ENCODE measurements at places on chromosomes 12 and 14.

GRCh38 chr12:104022786-104023185 is 27.2 kb downstream of the GLT8D2 start:
- DNase-seq, result no peak

GRCh38 chr12:131151558-131152345 is 198.0 kb downstream of the ADGRD1 start:
- DNase-seq, result no peak

GRCh38 chr12:131716282-131716681 is 5.4 kb downstream of the SFSWAP start:
- DNase-seq, result no peak

GRCh38 chr14:54866588-54866987 is 36.0 kb downstream of the GCH1 start:
- no peak for DNase-seq

DNA sequence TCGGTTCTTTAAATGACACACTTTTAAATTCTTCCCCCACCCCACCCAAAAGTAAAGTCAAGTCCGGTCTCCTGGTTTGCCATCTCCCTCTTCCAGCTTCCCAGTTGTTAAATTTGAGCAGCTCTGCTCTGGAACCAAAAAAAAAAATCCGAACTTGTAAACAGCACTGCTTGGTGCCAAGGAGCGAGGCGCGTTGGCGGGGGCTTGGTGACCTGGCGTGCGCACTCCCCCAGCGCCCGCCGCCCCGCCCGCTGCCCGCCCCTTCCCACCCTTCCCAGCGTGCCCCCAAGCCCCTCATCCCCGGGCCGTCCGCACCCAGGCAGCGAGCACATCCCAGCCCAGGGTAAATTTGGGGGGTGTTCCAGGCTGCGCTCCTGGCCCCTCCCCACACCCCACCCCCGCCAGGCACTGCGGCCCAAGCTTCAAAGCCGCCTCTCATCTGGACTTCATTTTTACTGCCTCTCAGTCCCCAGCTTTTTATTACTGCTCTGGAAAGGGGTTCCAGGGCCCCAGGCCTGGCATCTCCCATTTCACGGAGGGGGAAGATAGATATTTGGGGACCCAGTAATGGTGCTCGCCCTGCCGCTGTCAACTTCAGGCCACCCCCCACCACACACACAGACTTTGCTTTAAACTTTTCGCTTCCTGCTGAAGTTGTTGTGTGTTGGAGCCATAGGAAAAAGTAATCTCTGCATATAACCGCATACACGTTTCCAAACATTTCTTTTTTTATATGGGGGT is 11.7 kb upstream of the ITGB7 start:
- DNase-seq, result no peak

DNA sequence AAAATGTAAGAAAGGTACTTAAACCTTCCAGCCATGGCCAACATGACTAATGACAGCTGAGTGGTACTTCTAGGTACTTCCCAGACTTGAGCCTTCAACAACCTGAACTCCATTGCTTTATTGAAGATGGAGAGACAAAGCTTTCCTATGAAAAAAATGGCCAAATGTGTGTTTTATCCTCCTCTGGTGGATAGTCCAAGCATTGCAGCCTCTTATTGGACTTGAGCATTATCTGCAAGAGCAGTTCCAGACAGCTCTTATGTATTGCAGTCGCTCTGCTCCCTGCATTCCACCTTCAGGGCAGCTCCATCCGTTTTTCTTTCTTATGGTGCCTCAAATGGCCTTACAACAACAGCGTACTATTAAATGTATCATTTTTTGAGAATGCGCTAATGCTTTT is 588.2 kb downstream of the NRXN3 start:
- DNase-seq, result no peak

DNA sequence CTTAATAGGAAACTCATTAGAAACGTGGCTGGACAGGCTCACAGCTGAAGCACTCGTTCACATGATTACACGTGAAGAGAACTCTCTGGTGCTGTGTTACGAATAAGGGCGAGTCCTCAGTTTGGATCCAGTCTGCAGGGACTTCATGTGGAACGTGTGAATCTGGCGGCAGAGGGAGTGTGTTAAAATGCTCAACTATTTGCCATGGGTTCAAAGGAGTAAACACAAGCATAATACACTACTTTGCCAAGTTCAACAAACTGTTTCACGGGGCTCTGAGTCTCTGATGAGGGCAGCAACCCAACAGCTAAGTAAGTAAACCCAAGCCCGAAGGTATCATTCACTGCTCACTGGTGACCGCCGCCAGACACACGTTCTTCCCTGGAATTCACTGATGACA is 42.4 kb downstream of the NUAK1 start:
- DNase-seq, result no peak

DNA sequence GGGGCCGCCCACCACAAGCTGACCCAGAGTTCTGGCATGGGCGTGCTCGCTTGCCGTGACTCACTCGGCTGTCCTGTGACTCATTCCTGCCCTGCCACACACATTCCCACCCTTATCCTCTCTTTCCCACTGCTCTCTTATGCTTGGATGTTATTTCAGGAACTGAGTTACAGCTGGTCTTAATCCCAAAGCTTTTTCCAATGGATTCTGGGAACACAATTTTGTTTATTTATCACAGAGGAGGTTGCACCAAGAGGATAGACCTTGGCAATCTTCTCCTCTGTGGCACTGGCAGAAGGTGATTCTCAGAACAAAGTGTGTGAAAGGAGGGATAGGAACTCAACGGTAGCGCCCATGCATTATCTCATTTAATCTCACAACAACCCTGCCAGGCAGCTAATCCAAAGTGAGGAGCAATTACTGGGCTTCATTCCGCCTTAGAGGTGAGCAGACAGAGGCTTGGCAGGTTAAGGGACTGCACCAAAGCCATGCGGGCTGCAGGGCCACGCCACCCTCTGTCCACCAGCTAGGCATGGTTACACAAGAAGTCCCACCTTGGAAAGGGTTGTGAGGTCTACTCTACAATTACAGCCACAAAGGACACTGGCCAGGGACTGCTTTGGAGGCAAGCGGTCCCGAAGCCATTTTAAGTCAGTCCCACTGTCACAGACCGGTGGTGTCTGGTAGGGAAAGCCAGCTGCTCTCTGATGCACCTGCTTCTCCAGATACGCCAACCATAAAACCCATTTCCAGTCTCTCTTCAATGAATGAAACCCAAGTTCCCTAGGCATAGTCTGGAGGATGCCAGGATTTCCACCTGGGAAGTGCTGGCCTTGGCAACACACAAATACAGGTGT is 32.9 kb downstream of the SYNE3 start:
- no peak for DNase-seq

DNA sequence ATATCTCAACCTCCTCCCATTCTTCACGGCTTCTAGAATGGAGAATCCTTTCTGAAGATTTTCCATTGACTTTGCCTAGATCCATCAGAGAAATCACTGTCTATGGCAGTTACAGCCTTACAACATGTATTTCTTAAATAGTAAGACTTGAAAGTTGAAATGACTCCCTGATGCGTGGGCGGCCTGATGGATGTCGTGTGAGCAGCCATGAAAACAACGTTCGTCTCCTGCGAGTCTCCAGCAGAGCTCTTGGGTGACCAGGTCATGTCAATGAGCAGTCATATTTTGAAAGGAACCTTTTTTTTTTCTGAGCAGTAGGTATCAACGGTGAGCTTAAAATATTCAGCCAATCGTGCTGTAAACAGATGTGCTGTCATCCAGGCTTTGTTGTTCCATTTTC is 139.9 kb upstream of the C14orf180 start:
- peak; percentile 26 for DNase-seq

- DNase-seq, result no peak
These were observed 3.5 kb upstream of the BCAT1 start for GRCh38 chr12:24952389-24952788.

GRCh38 chr14:100670017-100670752 is 56.5 kb upstream of the DLK1 start:
- no peak for DNase-seq

- DNase-seq, result no peak
These were observed 23.2 kb upstream of the SERPINA12 start for GRCh38 chr14:94532447-94532846.

GRCh38 chr12:121390856-121391255 is 9.1 kb upstream of the RNF34 start:
- DNase-seq, result no peak

DNA sequence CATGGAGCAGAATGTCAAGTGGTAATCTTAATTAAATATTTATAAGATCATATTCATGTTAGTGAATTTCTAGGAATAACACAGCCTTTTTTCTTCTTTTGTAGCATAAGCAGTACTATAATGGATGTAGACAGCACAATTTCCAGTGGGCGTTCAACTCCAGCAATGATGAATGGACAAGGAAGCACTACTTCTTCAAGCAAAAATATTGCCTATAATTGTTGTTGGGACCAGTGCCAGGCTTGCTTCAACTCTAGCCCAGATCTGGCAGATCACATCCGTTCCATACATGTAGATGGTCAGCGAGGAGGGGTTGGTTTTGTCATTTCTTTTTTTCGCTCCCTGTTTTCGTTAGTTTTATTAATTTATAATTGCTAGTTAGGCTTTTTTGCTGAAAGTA is 23.1 kb downstream of the AEBP2 start:
- DNase-seq, result no peak

GRCh38 chr12:131012279-131013069 is 58.8 kb downstream of the ADGRD1 start:
- no peak for DNase-seq

DNA sequence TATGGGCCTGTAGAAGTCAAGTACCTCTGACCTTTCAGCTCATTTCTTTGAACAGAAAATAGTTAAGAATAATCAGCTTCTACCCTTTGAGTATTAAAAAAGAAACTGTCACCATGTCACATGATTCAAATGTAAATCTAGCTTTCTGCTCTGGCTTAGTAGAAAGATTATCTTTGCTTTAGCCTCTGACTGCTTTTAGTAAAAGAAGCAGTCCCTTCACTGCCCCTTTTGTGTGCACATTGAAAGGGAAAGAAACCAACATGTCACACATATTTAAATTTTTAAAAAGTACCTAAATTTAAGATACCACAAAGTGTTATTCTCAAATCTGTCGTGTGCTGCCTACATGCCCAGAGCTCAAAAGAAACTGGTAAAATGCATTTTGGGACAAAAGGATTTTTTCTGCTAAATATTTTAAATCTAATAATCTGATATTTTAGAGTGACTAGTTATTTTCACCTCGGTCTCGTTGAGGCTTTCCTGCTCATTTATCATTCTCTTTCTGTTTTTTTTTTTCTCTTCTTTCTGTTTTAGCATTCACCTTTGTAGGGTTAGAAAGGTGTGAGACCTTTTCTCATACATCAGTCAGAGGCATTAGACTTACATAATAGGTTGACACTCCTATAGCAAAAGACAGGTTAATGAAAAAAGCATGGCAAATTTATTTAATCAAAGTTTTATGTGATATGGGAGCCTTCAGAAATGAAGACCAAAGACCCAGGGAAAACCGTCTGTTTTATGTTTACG is 41.3 kb downstream of the SLC16A7 start:
- no peak for DNase-seq

GRCh38 chr14:75479770-75480600 is 42.3 kb upstream of the BATF start:
- no peak for DNase-seq

GRCh38 chr12:27571463-27571862 is 47.5 kb downstream of the PPFIBP1 start:
- no peak for DNase-seq

DNA sequence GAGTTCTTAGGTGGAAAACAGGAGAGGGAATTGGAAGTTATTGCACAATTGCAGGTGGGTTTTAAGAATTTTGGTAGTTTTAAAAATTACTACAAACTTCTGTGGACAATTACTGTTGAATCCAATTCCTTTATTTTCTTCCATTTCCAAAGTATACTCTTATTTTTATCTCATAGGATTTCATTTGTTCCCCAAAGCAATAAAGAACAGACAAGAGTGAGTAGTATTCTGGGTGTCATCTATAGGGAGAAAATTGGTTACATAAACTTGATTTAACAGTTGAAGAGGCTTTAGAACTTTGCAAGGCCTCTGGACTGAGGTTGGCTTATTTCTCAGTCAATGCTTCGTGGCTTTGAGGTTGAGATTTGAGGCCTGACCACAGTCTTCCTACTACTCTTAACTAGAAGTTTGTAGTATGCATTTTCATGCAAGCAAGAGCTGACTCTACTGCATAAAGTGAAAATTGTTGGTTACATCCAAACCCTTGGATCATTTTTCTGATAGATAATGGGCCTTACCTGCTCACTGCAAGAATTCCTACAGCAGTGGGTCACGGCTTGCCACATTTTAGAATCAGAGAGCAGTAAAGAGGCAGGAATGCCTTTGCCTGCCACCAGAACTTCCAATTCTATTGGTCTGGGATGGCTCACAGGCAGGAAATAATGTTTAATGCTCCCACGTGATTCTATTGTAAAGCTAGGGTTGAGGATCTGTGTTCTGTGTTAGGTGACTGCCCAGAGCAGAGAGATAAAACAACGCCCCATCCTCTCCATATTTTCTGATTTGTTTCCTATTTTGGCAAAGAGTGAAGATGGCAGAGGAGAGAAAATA is 270.5 kb downstream of the TTC6 start:
- DNase-seq, result no peak

GRCh38 chr12:121344506-121344905 is 7.7 kb downstream of the ANAPC5 start:
- DNase-seq, result no peak

All from activated naive CD4-positive, alpha-beta T cell treated with anti-CD3 and anti-CD28 coated beads, Interleukin-2, amount 50 U/mL, for 72 hours (primary cell).